ENCODE measurements at places on chromosomes 4 and X.

DNA sequence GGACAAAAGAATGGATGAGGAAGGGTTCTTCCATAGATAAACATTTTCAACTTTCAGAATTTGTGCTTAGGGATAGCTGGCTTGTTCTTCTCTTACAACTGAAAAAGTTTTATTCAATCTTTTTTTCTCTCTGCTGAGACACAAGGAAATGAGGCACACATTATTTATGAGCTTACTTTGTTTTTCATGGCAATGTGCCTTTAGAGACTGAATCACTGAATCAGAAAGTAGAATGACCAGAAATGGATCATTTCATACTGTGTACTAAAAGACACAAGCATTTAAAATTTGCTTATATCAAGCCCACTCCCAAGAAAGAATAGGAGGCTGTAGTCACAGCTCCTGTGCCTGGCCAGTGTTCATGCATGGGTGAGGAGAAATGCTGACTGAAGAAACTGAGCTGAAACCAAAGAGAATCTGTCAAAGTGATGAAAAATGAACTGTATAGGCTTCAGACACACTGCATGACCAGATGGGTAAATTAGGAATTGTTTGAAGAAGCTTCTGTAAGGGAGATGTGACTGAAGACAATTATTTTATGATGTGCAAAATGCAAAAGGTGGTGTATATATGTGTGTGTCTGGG, 413.8 kb downstream of the RAPGEF2 start:
- DNase-seq, result no peak

GRCh38 chr4:1991087-1991486, 17.7 kb downstream of the NELFA start:
- no peak for DNase-seq

GRCh38 chrX:34072906-34073305, 59.2 kb downstream of the FAM47A start:
- no peak for DNase-seq

GRCh38 chrX:40267334-40268187, 169.8 kb upstream of the BCOR start:
- no peak for DNase-seq

- no peak for DNase-seq
These were observed 22.9 kb upstream of the SEC24D start for GRCh38 chr4:118858779-118859178.

- DNase-seq, result no peak
These were observed 58.2 kb downstream of the CD38 start for GRCh38 chr4:15836362-15836761.

GRCh38 chrX:14936561-14936960, 63.3 kb downstream of the MOSPD2 start:
- DNase-seq, result no peak

DNA sequence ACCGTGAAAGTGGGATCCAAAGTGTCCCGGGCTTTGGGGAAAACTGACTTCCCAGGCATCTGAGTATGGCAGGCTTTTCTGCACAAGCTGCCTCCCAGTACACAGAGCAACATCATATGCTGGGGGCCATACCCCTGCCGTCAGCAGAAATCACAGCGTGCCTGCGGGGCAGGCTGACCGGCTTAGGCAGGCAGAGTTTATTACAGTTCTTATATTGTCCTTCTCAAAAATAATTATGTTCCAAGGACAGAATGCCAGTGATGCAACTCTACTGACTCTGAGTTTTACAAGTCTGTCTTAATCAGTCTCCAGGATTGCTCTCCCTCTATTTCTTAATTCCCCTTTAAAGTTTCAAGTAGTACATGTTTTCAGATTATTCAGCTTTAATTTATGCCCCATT, 37.0 kb downstream of the IL21 start:
- no peak for DNase-seq

GRCh38 chr4:121236353-121237068, 72.4 kb upstream of the TNIP3 start:
- DNase-seq, result no peak

DNA sequence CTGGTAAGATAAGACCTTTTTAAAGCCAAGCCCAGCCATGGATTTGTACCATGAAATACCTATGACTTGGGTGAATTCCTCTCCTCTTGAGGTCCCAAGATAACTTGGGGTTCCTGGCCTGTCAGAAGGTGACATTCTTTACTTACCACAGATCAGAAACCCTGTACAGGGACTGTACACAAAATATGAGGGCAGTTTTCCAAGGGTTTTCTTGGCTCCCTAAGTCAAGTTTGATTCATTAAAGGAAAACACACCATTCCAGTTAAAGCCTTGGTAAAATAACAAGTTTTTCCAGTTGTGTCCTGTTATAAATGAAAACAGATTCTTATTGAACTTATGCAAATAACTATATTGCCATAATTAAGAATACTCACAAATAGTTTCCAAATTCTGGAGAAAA, 8.2 kb downstream of the SYAP1 start:
- no peak for DNase-seq

DNA sequence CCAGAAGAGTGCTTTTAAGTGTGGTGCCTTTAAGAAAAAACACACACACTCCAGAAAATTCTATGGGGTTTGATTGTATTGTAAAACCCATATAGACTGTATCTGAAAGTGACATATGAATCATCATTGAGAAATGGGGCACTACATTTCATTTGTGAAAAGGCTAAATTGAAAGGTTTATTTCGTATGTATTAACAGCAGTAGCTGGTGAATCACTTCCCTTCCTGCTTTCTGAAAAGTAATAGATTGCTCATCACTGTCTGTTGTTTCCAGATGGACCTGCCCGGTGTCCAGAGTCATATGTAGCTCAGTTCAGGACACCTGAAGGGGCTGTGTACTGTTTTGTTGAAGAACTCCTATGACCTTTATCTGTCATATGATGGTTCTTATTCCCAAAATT, 28.1 kb upstream of the HPRT1 start:
- DNase-seq, result no peak
